Activated CD4-positive, CD25-positive, alpha-beta regulatory T cell (primary cell): ENCODE measurements at places on chromosomes 16 and 17.

GRCh38 chr17:80328634-80329380 lies 68.2 kb downstream of the RNF213 start:
- no peak for DNase-seq

DNA sequence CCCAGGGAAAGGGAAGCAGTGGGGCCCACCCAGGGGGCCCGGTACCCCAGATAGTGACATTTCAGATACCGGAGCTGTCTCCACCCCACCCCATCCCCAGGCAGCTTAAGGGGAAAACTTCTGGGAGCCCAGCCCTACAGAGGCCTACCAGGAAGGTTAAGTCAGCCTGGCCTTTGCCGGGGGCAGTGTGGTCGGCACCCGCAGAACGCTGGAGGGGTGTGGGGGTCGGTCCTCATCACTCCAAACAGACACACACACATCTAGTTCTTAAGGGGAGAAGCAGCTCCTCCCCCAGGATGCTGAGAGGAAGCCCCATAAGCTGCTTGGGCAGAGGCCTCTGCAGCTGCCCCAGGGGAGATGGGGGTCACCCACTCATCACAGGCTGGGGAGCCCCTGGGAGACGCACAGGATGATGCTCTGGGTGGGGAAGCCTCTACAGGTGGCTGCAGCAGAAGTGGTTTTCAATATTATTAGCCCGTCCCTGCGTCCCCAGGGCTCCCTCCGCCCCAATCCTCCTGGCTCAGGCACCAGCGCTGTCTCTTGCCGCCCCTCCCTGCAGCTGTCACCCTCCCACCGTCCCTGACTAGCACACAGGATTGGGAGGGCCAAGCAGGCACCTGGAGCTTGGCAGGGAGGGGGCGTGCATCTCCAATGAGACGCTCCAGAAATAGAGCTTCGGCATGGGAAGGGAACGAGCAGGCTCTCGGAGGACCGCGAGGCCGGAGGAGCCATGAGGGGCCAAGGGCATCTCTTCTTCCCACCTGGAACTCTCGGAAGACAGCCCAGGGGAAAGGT lies 1.4 kb upstream of the ABR start:
- no peak for DNase-seq

DNA sequence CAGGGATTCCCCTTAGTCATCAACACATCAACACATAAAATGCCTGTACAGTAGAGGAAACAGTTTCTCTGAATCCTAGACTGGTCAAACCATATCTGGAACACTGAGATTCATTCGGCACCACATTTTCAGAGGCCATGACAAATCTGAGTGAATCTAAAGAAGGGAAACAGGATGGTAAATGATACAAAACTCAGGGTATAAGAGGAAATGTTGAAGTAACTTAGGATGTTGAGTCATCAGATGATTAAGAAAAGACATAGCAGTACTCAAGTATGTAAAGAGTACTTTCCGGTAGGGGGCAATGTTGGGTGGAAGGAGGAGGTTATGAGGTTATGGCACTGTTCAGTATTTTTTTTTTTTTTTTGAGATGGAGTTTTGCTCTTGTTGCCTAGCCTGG lies 358.5 kb upstream of the PMFBP1 start:
- no peak for DNase-seq

DNA sequence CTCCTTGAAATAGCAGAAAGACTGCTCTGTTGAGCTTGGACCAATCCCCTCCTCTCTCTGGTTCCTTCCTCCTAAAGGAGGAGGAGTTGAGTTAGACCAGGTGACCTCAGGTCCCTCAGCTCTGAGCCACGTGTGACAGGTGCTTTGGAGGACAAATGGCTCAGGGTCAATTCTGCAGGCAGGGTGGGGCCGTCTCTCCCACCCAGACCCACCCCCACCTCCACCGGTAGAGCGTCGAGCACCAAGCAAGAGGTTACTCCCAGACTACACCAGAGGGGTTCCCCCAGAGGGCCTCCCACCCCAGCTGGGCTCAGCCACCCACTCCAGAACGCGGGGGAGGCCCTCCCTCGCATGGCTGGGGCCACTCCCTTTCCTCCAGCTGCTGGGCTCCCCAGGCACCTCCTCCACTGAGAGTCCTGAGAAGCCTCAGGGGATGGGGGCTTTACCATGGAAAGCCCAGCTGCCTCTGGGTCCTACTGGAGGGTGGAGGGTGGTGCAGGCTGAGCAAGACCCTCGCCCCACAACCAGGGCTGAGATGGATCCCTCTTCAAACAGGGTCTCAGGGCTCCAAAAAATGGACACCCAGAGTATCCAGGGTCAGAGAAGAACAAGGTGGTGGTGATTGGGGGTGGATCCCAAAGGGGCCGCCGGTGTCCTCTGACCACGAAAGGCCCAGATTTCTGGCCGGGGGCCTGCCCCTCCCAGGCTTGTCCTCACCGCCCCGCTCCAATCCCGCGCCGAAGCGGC lies 7.6 kb downstream of the MYO1C start:
- DNase-seq = no peak

DNA sequence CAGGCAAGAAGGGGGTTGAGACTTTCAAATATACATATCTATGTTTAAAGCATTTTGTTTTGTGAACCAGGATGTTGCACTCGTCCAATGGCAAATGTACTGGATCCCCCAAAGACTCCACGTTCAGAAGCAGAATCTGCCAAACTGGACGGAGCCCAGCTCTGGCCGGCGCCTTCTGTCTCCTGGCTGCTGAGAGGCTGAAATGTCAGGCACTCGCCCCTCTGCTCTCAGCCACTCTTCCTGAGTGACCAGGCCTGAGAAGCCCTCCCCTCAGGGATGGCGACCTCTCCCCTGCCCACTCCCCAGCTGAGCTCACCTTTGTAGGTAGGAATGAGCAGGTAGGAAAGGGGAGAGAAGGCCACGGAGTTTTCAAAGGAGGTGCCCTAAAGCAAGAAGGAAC lies 187.5 kb upstream of the FOXF1 start:
- no peak for DNase-seq

GRCh38 chr17:51135956-51136355 lies 15.3 kb upstream of the SPAG9 start:
- no peak for DNase-seq

- no peak for DNase-seq
Observed at GRCh38 chr16:56057151-56057550, 134.1 kb upstream of the GNAO1 start.

GRCh38 chr16:56632156-56632847 lies at the start of gene MT1M:
MT1M (plus strand) TSS chr16:56632659; CDS start chr16:56632732, 73 bp downstream.
- no peak for DNase-seq

GRCh38 chr16:27600381-27600780 lies 50.4 kb downstream of the KATNIP start:
- DNase-seq = no peak

DNA sequence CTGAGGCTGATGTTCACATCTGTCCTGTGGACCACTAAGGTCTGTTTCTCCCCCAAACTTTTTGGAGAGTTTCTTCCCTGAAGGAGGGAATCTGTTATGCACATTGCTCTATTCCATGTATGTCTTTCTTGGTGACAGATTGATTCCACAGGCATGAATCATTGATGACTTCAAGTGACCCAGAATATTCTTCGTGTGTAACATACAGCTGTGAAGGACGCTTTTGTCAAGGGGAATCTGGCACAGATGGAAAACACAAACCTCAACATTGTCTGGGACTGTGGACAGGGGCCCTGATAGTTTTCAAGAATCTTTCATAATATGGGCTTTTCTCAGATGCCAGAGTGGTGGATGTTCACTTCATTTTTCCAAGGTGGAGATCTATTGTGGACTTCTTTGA lies 223.1 kb upstream of the MAF start:
- DNase-seq = no peak

DNA sequence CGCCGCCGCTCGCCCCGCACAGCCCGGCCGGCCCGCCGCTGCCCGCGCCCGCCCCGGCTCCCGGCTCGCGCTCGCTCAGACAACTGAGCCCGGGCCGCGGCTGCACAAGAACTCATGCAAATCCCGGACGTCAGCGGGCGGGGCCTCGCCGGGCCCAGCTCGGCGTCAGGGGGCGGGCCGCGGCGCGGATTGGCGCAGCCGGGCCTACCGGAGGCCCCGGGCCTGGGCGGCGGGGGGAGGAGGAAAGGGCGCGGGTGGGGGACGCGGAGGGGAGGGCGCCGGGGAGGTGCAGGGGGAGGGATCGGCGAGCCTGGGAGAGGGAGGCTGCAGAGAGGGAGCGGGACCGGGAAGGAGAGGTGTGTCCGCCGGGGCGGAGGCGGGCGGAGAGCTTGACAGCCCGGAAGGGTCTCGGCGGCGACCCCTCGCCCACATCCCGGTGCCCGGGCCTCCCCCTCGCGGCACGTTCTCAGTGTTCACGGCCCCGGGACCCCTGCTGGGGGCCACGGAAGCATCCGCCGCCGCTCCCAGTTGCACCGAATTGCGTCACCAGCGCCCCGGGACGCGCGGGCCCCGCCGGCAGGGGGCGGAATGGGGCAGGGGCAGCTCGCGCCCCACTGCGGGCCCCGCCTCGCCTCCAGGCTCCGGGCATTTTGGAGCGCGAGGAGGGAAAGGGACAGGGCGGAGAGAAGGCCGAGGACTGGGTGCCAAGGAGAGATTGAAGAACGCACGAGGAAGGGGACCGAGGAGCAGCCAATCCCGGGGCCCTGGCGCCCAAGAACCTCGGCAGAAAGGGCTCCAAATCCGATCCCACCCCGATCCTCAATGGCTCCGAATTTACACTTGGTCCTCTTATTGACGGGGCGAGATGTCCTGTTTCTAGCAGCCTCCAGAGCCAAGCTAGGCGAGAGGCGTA lies at the start of gene CBX4:
Gene CBX4, minus strand, starts transcription at position 85 of the 913 bp plus-strand sequence. CDS start 189 bp downstream, outside the sequence.
- peak; percentile 72 for DNase-seq

- no peak for DNase-seq
Observed at GRCh38 chr17:7560172-7561027, 1.3 kb upstream of the SENP3 start.

DNA sequence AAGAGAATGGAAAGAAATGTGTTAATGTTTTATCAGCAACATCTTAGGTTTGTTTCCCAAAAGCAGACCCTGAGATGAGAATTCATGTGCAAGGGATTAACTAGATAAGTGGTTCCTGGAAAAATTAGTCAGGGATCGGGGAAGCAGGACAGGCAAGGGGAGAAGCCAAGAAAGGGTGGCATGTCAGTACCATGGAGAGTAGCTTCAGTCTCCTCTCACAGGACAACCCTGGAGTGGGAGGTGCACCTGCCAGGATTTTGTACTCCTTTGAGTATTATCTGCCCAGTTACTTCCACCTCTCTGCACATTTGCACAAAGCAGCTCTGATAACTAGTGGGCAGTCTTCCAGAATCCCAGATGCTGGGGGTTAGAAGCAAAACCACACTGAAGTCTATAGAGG lies 117.0 kb downstream of the RGS9 start:
- DNase-seq = no peak

- no peak for DNase-seq
Observed at GRCh38 chr17:11490171-11490755, 108.0 kb upstream of the DNAH9 start.

- DNase-seq = no peak
Observed at GRCh38 chr17:2406271-2406902, 5.5 kb upstream of the MNT start.

GRCh38 chr17:2852729-2853282 lies 56.6 kb downstream of the RAP1GAP2 start:
- no peak for DNase-seq

GRCh38 chr17:82031303-82031884 lies at the start of gene RAC3:
RAC3 (plus strand) TSS chr17:82031678; CDS start chr17:82031762, 84 bp downstream.
- DNase-seq = no peak

- DNase-seq = no peak
Observed at GRCh38 chr17:68509141-68510057, 2.8 kb upstream of the PRKAR1A start.

DNA sequence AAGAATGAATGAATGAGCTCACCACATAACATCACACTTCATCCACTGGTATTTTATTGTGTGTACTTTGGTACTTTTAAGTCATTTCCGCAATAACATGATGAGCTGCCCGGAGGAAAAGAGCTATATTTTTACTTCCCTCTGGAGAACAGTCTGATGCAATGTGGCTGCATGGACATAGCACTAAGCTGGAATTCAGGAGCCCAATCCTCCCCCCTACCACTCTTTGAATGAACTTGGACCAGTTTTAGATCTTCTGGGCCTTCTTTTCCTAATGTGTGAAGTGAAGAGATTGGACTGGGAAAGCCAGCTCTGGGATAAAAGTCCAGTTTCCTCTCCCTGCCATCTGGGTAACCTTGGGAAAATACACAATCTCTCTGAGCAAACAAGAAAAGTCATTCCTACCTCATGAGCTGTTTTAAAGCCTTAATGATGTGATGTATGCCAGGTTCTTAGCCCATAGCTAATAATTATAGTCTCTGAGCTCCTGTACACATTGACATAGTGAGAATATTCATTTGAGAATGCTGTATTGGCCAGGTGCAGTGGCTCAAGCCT lies 79.3 kb downstream of the ABCC12 start:
- DNase-seq = no peak

GRCh38 chr16:47461598-47462266 lies 601 bp downstream of the PHKB start:
- DNase-seq = no peak

- DNase-seq = no peak
Observed at GRCh38 chr16:88539261-88539651, 30.9 kb upstream of the ZC3H18 start.

DNA sequence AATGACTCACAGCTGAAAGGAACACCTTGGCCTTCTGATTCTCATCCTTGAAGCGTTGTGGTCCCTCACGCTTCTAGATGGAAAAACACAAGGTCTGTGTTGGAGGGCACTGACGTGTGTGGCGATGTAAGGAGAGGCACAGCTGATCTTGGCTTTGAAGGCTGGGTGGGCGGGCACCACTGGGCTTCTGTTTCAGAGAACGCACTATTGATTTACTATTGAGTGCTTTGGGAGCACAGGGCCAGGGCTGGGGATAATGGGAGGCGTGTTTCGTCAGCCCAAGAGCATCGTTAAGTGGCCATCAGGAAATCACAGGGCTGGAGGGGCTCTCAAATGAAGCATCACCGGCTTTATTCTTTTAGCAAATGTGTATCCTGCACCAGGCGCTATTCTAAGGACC lies 70.7 kb downstream of the CMIP start:
- no peak for DNase-seq

DNA sequence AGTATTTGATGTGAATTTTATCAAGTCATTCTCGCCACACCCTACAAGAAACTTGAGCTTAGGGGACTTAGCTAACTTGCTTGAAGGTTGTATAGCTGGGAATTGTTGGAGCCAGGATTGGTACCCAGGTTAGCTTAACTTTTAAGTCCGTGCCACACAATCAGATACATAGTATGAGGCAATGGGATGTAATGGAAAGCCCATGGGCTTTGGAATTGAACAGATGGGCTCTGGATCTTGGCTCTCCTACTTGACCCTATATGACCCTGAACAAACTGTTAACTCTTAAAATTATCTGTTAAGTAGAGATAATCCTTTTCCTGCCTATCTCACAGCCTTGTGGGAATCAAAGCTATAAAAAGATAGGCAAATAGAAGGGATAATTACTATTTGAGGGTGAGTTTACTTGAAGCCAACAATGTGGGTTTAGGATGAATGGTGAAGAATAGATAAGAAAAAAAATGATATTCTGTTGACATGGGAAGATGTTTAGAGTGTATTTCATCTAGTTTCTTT lies 51.9 kb upstream of the CACNG3 start:
- DNase-seq = no peak
